Stimulated activated CD8-positive, alpha-beta memory T cell treated with anti-CD3 and anti-CD28 coated beads, Interleukin-4, amount 100 ng/mL, for 4 hours (primary cell): ENCODE measurements at places on chromosomes 12 and 14.

GRCh38 chr12:53044896-53045695, 4.8 kb upstream of the TNS2 start:
- DNase-seq, result no peak

GRCh38 chr12:13256692-13257045, 60.1 kb downstream of the EMP1 start:
- no peak for DNase-seq

DNA sequence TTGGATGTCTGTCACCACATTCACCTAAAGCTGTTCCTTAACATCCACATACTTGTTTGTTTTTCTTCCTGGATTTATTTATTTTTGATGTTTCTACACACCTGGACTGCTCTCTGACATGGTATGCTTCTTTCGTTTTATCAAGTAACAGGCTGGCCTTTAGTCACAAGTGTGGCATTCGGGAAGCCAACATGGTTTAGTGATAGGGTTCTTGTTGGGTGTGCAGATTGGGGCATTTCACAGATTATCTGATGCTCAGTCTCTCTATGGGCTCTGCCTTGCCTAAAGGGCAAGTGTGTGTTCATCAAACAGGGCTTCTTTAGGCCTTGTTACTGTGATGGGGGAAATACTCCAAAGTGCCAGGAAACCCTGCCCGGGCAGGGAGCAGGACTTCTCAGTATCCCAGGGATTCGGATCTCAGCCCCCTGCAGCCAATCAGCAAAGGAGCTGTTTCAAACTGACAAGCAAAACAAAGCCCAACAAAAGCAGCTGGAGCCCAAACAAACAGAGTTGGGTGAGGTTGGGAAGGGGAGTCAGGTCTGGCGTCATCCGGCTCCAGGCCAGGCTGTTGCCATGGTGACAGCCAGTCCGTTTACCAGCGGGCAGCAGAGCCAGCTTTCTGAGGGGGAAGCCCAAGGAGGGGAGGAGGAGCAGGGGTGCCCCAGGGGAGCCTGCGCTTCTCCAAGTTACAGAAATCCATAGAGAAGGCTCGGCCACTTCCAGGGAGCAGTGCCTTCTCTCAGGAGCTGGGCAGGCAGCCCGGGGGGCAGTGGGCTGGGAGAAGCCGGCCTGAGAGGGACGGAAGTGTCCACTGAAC, 31.9 kb downstream of the FOS start:
- DNase-seq, result no peak

GRCh38 chr14:70416338-70416724, 559 bp downstream of the SYNJ2BP start:
- no peak for DNase-seq

- no peak for DNase-seq
Measured at GRCh38 chr12:23556661-23557060, 392.8 kb downstream of the SOX5 start.

GRCh38 chr14:73696466-73697400, 17.5 kb downstream of the PNMA1 start:
- DNase-seq, result no peak

DNA sequence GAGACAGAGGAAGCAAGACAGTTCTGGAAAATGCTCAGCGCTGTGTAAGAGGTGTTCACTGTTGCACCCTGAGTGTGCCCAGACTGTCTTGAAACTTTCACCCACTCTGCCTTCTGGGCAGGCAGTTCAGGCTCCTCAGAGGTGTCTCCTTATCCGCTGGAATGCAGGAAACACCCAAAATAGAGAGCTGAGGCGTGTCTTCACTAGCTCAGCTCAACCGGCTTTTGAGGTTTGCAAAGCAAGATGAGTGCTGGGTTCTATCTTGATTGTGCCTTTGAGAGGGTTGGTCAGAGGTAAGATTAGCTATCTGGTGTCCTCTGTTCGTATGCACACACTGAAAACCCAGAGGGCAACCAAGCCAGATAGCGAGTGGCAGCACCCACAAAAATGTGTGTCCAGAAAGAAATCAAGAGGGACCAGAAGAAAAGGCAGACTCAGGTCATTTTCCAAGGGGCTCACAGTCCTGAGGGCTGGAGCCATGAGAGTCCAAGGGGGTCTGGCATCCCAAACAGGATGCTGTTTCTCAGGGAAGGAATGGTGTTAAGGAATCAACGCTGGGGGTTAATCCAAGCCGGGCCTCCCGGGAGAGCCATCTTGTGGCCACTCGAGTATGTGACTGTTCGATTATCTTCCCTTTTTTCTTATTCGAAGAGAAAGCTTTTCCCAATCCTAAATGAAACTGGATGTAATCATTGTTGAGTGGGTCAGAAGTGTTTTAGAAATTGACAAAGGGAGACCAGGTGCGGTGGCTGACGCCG, 47.1 kb downstream of the TBX3 start:
- DNase-seq, result no peak

DNA sequence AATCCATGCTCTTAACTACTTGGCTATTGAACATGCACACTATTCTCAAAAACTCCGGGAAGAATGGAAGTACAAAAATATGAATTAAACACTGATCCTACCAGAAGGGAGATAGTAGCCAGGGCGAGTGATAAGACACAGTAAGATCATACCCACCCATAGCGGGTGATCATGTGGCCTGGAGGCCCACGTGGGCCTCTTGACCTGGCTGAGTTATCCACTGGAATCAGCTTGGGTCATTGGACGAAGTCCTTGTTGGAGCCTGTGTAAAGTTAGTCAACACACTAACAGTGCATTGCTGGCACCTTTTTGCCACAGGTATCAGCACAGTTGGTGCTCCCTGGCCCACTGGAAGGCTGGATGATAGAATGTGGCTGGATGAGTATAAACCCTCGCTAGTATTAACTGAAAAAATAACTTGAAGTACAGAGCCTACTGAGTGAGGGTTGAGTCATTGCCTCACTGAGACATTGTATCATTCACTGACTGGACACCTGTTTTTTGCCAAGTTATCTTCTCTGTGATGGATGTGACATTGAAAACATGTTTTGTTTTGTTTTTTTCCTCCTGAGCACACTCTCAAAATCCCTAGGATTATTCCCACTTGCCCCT, 149.2 kb upstream of the FUT8 start:
- DNase-seq, result no peak

- DNase-seq, result no peak
Measured at GRCh38 chr12:95205685-95206084, 11.6 kb downstream of the FGD6 start.

DNA sequence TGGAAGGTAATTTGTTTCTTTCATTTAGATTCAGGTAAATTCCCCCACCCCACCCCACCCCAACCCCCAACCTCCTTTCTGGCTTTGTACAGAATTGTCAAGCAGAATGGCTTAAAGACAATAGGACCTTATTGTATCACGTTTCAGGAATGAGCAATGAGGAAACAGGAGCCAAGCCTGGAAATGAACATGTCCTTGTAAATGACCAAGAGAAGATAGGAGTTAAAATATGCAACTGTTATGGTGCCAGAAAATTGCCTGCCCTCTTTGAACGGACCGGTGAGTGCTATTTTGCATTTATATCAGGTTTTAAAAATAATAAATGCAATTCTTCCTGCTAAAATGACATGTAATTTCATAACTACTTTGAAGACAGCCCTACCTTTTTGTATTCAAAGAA, 141.6 kb upstream of the PELI2 start:
- no peak for DNase-seq

DNA sequence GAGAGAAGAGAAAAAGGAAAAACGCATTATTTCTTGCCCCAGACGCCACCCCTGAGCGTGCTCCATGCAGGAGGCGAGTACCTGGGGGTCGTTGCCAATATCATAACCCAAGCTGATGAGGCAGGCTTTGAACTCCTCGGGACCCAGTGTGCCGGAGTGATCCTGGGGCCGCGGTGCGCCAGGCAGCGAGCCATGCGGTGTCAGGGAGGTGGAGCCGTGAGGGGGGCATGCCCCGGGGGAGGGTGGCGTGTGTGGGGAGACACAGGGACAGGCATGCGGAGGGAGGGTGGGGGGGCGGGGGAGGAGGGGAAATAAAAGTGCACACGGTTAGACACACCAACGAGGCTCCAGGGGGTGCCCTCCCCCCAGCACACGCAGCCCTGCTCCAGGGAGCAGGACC, 86.0 kb upstream of the ZFP36L1 start:
- DNase-seq, result no peak

DNA sequence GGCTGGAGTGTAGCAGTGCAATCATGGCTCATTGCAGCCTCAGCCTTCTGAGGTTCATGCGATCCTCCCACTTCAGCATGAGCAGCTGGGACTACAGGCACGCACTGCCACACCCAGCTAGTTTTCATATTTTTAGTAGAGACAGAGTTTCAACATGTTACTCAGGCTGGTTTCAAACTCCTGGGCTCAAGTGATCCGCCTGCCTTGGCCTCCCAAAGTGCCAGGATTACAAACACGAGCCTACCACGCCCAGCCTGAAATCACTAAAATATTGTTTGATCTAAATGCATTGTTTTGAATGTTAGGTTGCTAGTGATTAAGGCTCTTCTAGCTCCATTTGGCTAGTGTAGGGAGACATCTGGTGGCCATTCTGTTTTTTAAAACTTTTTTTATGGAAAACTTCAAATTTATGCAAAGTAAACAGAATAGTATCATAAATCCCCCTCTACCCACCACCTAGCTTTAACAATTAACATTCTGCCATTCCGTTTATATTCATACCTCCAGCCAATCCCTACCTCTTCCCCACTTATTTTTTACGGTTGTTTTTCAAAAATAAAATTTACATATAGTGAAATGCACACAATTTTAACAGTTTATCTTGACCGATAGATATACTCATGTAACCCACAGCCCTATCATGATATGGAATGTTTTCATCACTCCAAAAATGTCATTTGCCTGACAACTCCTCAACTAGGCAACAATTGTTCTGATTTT, 37.8 kb downstream of the MYO1H start:
- DNase-seq, result no peak

- no peak for DNase-seq
Measured at GRCh38 chr12:71164568-71165197, 6.9 kb upstream of the TSPAN8 start.

DNA sequence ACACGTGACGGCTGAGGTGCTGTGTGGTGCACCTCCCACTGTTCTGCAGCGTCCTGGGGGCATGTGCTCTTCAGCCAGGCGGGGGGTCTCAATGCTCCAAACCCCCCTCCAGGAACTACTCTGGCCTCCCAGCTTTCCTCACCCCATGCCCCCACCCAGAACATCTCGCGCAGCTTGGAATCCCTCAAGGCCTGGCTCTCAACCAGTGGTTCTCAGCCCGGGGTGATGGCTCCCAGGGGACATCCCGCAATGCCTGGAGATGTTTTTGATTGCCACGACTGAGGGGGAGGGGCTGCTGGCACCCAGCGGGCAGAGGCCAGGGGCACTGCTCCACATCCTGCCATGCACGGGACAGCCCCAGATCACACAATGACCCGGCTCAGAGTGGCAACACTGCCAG, 78.9 kb upstream of the DICER1 start:
- no peak for DNase-seq

DNA sequence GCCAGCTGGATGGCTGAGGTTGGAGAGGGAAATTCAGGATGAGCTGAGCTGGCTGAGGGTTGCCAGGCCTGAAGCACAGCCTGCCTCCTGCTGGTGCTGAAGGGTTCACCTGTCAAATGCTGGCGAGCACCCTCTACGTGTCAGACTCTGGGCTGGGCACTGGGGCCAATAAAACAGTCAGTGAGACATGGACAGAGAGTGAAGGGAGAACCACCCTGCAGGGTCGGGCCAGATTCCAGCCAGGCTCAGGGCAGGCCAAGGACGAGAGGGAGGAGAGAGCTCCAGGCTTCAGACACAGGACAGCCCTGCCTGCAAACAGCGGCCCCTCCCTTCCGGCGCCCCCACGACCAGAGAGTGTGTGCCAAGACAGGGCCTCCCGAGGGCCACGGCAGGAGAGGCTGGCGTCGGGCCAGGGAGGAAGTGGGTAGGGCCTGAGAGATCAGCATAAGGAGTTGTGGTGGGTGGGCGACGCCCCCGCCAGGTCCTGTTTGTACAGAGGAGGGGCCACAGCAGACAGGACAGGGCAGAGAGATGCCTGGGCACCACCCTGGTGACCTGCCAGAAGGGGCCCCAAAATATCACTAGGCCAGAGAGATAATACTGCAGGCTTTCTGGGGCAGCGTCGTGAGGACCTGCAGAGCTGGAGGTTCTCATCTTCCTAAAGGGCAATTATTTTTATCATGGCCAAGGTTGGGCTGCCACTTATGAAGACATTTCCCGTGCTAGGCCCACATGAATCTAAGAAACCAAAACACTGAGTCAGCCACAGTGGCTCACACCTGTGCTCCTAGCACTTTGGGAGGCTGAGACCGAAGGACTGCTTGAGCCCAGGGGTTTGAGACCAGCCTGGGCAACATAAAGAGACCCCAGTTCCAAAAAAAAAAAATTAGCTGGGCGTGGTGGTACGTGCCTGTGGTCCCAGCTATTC, 73.1 kb upstream of the GPR68 start:
- DNase-seq, result peak; percentile 69

DNA sequence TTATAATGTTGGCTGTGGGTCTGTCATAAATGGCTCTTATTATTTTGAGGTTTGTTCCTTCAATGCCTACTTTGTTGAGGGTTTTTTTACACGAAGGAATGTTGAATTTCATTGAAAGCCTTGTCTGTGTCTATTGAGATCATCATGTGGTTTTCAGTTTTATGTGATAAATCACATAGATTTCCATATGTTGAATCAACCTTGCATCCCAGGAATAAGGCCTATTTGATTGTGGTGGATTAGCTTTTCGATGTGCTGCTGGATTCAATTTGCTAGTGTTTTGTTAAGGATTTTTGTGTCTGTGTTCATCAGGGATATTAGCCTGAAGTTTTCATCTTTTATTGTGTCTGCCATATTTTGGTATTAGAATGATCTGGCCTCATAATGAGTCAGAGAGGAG, 27.6 kb downstream of the SLC2A13 start:
- DNase-seq, result no peak

DNA sequence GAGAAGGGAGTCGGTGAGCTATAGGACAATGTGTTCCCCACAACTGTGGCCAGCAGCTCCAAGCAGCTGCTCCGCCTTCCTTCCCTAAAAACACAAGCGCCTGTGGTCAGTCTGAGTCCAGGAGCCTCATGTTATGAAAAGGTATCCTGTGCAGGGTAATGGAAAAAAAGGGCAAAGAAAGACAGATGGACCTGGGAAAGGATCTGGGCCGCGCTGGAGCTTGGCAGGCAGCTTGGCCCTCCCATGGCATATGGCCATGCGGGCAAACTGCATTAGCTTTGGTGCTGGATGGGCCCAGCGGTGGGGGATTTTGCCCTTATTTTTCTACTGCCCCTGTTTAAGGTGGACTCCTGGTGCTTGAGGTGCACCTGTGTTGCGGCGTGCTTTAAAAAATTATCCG, 23.7 kb upstream of the CHST11 start:
- DNase-seq, result no peak

GRCh38 chr14:96368534-96368933, 5.2 kb downstream of the GSKIP start:
- DNase-seq, result no peak

DNA sequence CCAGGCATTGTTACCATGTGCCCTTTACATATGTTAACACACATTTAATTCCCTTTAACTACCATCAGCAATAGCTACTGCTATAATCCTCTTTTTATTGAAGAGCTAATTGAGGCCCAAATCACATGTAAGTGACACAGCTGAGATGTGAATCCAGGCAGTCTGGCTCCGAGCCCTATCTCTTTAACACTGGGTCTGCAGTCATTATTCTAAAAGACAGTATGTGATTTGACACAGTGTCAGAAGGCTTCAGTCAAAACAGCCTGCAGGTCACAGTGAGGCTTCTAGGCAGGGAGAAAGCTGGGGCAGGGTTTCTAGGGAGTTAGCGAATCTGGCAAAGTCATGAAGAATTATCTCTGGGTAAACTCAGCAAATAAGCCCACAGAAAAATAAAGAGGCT, 148.2 kb downstream of the KIF21A start:
- no peak for DNase-seq
